ENCODE measurements at places on chromosomes 6 and 20.
A peak's percentile ranks its signal among the peaks of the same experiment; 100 is the strongest.

- DNase-seq = no peak
Observed at GRCh38 chr6:169098116-169098515, 155.5 kb downstream of the THBS2 start.

DNA sequence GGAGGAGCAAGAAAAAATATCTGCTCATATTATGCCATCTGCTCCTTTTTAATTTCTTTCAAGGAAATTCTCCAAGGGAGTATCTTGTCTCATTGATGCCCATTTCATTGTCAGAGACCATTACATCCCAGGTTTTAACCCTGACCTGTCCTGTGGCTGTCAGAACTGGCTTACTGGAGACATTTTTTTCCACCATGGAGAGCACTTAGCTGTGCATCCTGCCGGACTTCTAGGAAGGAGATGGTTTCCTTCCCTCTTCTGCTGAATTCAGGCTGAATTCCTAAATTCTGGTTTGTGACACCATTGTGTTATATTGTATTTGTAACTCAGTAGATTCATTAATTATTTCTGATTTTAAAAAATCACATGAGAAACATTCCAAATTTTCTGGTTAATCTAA is 70.3 kb downstream of the NKAIN2 start:
- DNase-seq = no peak

GRCh38 chr6:135170849-135171248 is 10.3 kb upstream of the MYB start:
- DNase-seq = no peak

DNA sequence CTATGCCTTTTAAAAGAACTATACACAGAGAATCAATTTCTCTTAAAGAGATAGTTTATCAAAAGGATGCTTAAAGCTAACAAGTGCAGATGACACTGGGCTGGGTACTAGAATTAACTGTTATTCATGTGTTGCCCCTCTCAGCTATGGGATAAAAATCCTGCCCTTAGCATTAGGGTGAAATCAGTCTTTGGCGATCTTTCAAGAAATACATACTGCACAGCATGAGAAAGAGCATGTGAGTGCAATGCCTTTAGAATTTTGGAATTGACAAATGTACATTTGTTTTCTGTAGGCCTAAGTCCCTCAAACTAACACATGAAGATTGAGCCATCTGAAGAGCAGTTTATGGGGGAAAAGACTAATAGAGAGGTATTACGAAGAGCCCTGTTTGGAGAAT is 115.4 kb downstream of the ZFP64 start:
- DNase-seq = no peak

- DNase-seq = peak; percentile 68
Observed at GRCh38 chr6:31441365-31442267, 38.2 kb downstream of the MICA start.

DNA sequence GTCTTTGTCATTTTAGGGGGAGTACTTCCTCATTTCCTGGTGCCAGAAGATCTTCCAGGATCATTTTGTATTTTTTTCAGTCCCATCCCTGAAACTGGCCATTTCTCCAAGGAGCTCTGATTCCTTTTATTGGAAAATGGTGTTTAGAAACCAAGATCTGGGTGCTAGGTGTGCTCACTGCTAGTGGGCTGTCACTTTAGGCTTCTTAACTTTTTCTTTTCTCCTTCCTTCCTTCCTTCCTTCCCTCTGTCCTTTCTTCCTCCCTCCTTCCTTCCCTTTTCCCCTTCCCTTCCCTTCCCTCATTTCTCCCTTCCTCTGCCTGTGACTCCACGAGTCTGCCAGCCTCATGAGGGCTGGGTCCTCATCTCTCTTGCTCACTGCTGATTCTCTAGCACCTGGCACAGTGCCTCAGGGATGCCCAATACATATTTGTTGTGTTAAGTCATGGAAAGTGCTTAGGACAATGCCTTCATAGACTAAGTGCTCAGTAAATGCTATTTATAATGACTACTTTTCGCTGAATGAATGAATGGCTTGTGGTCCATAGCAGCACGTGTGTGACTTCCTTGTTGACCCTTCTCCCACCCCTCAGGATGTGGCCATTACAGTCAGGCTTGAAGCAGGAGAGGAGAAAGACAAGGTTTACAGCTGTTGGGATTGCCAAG is 36.9 kb downstream of the APCDD1L start:
- no peak for DNase-seq

DNA sequence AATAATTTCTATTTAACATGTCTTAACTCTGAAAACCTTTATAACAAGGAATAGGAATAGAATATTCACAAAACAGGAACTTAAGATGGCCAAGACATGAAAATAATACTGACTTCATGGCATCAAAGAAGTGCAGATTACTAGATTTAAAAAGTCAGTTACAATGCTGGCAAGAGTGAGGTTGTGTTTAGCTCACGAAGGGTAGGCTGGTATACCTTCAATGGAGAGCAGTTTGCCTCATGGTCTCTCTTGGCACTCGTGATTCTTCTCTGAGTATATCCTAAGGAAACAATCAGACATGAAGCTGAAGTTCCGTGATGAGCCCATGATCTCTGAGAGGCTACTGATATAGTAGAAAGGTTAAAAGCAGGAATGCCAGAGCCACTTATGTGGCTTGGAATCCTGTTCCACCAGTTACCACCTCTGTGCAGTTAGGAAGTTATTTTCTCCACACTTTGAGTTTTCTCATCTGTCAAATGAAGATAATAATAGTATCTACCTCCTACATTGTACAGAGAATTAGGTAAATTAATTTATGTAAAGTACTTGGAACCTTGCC is 7.2 kb downstream of the NCOA7 start:
- DNase-seq = no peak

DNA sequence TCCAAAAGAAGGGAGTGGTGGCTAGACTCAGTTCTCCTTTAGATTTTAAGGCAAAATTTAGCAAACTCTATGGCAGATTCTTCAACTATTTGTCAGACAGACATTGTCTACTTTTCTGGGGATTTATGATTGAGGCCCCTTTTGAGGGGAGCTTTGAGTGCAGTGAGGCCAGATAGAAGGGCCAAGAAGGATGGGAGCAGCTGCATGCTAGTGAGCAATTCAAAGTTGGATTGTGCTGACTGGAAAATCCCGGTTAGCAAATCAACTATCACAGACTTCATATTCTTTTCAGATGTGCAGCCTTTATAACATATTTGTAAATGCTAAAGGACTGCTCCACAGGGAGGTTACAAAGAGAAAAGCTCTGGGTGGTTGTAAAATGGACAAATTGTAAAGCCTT is 35.0 kb upstream of the ESR1 start:
- DNase-seq = no peak

DNA sequence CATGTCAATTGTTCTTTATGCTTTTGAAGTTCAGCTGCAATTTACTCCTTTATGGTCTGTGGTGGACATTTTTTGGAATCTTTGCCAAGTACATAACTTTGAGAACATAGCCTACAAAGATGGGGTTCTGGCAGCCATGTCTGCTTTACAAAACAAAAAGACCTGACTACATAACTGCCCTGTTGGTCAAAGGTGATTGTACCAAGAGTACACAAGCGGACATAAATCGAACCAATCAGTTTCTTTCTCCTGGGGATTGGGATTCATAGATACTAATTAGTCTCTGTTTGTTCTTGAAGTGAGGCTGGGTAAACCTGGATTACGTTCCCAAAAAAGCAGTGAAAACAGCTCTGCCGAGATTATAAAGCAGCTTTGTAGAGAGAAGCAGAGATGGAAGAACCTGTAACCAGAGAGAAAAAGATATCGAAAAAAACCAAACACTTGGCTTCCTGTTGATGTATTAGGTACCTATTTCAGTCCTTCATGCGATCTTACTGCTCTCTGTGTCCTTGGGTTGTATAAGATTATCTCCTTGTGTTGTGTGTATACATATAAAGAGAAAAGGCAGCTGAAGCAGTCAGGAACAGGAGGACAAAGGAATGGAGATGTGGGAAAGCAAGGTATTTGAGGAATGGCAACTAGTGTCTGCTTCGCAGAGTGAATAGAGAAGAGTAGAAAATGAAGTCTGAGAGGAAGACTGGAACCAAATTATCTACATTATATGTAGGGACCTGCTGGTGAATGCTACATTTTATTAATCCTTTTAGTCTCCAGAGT is 2.7 kb upstream of the ZFAND3 start:
- DNase-seq = no peak

GRCh38 chr20:48201885-48202284 is 416.6 kb upstream of the SULF2 start:
- no peak for DNase-seq

GRCh38 chr20:41483553-41483930 is 116.9 kb upstream of the EMILIN3 start:
- DNase-seq = no peak

DNA sequence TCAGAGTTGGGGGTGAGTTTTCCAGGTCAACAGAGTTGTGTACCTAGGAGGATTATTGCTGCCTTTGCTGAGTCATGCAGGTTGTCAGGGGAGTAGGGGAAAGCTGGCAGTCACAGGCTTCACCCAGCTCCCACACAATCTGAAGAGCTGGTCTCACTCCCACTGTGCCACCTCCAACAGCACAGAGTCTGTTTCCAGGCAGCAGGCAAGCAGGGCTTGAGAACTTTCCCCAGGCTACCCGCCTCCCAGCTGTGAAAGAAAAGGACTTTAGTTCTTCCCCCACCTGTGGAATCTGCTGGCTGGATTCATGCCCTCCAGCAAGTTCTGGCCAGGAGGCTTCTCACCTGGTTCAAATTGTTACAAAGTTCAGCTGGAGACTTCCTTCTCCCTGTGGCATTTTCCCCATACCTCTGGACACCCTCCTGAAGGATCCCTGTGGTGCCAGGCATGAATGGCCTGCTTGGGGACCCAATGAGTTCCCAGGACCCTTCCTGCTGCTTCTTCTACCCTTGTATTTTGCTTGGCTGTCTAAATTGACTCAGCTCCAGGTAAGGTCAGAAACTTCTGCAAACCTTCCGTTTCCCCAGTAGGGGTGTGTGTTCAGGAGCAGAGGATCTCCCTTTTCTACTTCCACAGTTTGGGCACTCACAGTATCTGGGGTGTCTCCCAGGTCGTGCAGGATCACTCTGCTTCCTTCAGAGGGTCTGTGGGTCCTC is 378.1 kb upstream of the MAN1A1 start:
- DNase-seq = no peak

- no peak for DNase-seq
Observed at GRCh38 chr6:37048851-37049757, 43.6 kb downstream of the FGD2 start.

DNA sequence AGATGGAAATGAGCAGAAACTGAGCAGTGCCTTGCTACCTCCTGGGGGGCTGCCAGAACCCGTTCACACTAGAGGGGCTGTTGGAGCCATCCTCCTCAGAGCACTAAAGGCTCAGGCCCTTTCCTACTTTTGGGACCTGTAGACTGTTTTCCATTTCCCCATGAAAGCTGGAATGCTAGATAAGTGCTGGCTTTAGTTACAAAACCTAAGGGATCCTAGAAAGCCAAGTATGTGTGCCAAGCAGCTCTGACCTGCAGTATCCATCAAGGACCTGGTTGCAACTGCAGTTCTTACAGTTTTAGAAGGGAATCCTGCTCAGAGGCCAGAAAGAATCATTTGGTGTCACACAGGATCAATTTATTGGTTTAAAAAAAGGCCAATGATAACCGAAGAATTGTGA is 176.7 kb upstream of the COL21A1 start:
- no peak for DNase-seq

DNA sequence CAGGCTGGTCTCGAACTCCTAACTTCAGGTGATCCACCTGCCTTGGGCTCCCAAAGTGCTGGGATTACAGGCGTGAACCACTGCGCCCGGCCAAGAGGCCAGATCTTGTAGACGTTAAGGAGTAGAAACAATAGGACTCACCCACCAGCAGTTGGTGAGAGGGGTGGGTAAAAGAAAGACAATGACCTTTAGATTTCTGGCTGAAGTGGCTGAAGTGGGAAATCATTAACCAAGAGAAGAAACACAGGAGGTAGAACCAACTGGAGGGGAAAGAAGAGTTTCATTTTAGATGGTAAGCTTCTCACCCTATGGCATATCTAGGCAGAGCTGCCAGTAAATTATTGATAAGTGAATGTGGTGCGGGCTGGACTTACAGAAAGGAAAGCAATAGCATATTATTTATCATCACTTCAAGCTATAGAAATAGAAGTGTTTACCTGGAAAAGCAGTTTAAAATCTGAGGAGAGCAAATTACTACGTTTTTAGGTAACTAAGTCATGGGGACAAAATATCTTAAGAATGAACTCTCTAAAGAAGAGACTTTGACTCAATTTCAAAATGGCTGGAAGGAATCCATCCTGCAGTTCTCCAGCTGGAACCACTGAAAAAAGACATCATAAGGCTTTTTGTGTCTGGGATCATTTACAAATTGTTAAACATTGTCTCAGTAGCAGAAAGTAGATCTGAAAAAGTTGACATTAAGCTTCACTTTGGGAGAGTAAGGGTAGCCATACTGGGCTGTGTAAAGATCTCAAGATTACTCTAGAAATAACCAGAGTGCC is 109.6 kb downstream of the ALDH8A1 start:
- DNase-seq = peak; percentile 28

- DNase-seq = no peak
Observed at GRCh38 chr6:45006893-45007292, 321.2 kb upstream of the RUNX2 start.

- DNase-seq = no peak
Observed at GRCh38 chr20:25865715-25866656, 169.3 kb upstream of the ZNF337 start.

- DNase-seq = no peak
Observed at GRCh38 chr6:159056899-159057298, 12.1 kb upstream of the TAGAP start.

GRCh38 chr6:123547216-123547978 is 89.4 kb downstream of the TRDN start:
- no peak for DNase-seq

GRCh38 chr20:23233341-23233740 is 117.2 kb upstream of the NXT1 start:
- DNase-seq = no peak

GRCh38 chr20:49843139-49843538 is 30.5 kb downstream of the SLC9A8 start:
- DNase-seq = no peak

- DNase-seq = no peak
Observed at GRCh38 chr20:23995905-23996666, 7.5 kb upstream of the GGTLC1 start.

- DNase-seq = no peak
Observed at GRCh38 chr6:3504938-3505805, 48.3 kb upstream of the SLC22A23 start.

GRCh38 chr6:18160911-18161310 is 5.7 kb downstream of the KDM1B start:
- no peak for DNase-seq

DNA sequence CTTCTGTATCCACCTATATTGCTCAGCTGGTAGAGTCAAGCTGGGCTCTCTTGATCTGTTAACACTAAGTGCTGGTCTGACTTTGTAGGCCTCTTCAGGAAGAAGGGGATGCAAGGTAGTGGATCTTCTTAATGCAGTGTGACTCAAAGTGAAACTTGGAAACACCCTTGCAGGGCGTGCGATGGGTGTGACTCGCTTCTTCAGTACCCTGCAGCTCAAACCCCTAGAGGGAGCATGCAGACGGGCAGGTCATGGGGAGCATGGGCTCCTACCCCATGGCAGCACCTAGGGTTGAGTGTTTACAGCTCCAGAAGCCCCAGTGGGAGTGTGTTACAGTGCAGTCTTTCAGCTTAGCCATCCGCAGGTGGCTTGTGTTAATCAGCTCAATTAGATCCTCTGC is 757 bp upstream of the SAMD3 start:
- DNase-seq = peak; percentile 46

All from GM18507 (cell line).